Motor neuron (in vitro differentiated cells): ENCODE measurements at places on chromosomes 13 and 19. TPM values are rescaled to one million over a fixed set of nuclear protein-coding genes. Genes with fewer than 3 reads are reported as not detected.

GRCh38 chr13:40341501-40341900, 324.9 kb downstream of the FOXO1 start:
- no peak for ATAC-seq

GRCh38 chr19:29499261-29499920, 26.4 kb upstream of the VSTM2B start:
- no peak for ATAC-seq

APOE gene
- 220 and 248 TPM in 2 replicates for total RNA-seq

ZNF439 gene
- 19.2 and 19.3 TPM in 2 replicates for total RNA-seq
